ENCODE measurements at places on chromosomes 1 and 21.

DNA sequence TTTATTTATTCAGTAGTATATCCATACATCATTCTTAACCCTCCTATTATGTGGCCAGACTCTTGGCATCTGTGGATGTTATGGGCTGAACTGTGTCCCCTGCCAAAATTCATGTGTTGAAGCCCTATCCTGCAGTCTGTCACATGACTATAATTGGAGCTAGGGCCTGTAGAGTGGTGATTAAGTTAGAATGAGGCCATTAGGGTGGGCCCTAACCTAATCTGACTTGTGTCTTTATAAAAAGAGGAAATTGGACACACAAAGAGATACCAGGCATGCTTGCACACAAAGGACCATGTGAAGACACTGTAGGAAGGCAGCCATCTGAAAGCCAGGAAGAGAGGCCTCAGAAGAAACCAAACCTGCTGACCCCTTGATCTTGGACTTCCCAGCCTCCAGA is 6.6 kb downstream of the ZMYND12 start:
- no peaks in the 10 kb centered on the region for H3K4me1 ChIP-seq
- H3K36me3 ChIP-seq: no peaks in the 10 kb centered on the region
- no peaks in the 10 kb centered on the region for H3K27me3 ChIP-seq
- DNase-seq: no peak

- no peak for DNase-seq
- H3K4me3 ChIP-seq: no peak overlapping the region
- H3K4me1 ChIP-seq: no peaks in the 10 kb centered on the region
- no peaks in the 10 kb centered on the region for H3K36me3 ChIP-seq
- H3K27me3 ChIP-seq: no peaks in the 10 kb centered on the region
Measured at GRCh38 chr1:164651351-164651951, 92.5 kb downstream of the PBX1 start.

DNA sequence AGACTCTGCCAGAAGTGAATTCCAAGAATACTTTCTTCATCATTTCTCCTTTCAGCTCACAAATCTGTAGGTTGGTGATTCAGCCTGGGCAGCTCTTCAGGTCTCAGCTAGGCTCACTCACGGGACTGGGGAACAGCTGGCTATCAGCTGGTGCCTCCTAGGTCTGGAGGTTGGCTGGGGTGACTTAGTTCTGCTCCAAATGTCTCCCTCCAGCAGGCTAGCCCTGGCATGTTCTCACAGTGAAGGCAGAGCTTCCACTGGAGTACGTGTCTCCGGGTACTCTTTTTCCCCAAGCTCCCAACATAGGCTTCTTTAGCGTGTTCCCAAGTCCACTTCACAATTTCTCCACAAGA is 12.5 kb upstream of the VAMP4 start:
- no peaks in the 10 kb centered on the region for H3K4me1 ChIP-seq
- no peak overlapping the region for H3K4me3 ChIP-seq
- DNase-seq: no peak
- H3K27me3 ChIP-seq: no peaks in the 10 kb centered on the region

DNA sequence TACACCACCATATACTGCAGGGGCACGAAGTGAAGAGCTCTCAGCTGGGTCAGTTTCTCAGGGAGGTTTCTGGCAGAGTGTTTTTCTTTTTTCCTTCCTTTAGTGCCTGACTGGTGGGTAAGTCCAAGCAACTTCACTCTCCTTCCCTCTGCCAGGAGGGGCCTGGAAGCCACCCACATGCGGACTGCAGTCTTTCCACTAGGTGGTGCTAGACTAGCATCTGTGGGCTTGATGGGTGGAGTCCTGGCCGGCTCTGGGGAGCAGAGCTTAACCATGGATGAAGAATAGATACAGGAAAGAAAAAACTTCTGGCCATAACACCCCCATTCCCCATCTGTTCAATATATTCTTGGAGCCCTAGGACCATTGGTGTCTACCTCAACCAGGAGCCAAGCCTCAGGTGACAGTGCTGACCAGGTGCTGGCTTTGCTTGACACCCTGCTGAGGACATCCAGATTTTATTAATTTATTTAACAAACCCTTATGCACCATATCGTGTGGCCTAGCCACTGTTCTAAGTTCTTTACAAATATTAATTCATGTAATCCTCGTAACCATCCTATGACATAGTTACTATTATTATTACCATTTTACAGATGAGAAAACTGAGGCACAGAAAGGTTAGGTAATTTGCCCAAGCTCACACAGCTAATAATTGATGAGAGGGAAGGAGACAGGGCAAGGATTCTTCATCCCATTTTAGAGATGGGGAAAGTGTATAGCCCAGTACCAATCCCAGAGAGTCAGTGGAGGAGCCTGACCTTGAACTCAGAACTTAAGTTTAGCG is 126.7 kb upstream of the CSF3R start:
- no peak overlapping the region for H3K27ac ChIP-seq
- H3K36me3 ChIP-seq: no peaks in the 10 kb centered on the region
- DNase-seq: no peak
- H3K4me1 ChIP-seq: no peaks in the 10 kb centered on the region

DNA sequence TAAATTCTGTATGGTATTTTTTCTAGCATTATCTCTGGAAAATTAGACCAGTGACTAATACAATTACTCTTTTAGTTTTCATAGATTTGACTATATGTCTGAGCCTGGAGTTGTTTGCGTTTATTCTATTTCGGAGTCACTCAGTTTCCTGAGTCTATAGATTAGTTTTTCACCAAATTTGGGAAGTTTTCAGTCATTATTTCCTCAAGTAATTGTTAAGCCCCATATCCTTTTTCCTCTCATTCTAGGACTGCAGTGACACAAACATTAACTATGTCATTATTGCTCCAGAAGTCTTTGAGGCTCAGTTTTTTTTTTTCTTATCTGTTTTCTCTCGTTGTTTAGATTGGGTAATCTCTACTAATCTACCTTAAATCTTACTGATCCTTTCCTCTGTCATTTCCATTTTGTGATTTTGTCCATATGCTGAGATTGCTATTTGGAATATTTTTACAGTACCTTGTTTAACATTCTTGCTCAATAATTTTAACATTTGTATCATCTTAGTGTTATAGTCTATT is 886.2 kb downstream of the LTN1 start:
- H3K4me1 ChIP-seq: no peaks in the 10 kb centered on the region
- H3K36me3 ChIP-seq: no peaks in the 10 kb centered on the region
- no peak overlapping the region for H3K27ac ChIP-seq
- H3K27me3 ChIP-seq: no peaks in the 10 kb centered on the region
- no peak overlapping the region for H3K4me3 ChIP-seq
- DNase-seq: no peak

GRCh38 chr1:53438427-53439336 is 20.5 kb upstream of the DMRTB1 start:
- H3K4me3 ChIP-seq: no peak overlapping the region
- DNase-seq: no peak
- no peaks in the 10 kb centered on the region for H3K27me3 ChIP-seq
